ENCODE measurements at places on chromosomes 6 and 20.

- DNase-seq, result no peak
Measured at GRCh38 chr6:46407246-46407645, 84.0 kb downstream of the RCAN2 start.

DNA sequence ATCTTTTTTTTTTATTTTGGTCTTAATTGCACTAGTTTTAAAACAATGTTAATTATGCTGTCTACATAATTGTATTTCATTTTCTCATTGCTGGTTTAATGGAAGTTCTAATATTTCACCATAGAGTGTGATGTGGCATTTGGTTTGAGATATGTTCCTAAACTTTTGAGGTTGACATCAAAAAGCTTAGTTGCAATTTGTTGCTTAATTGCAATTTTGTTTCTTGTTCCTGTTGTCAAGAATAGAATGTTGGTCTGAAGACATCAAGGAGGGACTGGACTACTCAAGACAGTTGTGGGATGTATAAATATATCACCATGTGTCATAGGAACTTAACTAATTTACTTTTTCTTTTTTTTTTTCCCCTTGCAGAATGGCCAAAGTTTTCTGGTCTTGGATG lies 12.5 kb downstream of the HSF2 start:
- DNase-seq, result no peak

DNA sequence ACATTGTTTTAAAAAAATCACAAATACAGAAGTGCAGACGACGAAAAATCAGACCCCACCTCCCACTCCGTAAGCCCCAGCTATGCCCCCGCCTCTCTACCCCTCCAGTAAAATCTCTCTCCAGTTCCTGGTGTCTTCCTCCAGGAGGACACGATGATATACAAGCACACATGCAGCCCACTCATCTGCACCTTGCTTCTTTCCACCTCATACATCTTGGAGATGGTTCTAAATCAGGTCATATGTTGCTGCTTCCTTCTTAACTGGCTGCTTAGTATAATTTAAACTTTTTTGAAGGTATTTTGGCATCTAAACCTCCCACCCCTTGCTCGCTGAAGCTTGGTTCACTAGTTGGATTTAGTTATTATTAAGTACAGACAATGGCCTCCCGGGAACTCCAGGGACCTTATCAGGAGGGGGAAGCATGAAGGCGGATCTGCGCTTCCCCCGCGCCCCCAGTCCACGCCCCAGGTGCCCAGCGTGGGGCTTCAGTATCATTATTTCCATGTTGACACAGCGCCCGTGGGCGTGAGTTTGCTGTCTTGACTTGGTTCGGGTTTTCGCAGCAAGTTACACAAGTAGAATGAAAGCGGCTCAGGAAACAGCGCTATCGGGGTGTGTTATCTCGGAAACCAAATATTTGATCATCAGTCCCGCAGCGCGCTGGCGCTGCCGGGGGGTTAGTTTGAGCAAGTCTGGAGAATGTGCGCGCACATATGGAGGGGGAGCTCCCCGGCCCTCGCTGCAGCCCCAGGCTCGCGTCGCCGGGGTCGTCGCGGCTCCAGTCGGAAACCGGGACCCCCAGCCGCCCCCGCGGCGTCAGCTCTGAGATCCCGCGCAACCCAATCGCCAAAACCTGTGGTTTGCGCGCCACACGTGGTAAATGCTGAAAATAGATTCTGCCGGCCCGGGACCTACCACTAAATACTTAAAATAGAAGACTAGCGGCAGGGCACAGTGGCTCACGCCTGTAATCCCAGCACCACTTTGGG lies 2.3 kb downstream of the BMP7 start:
- DNase-seq, result no peak

DNA sequence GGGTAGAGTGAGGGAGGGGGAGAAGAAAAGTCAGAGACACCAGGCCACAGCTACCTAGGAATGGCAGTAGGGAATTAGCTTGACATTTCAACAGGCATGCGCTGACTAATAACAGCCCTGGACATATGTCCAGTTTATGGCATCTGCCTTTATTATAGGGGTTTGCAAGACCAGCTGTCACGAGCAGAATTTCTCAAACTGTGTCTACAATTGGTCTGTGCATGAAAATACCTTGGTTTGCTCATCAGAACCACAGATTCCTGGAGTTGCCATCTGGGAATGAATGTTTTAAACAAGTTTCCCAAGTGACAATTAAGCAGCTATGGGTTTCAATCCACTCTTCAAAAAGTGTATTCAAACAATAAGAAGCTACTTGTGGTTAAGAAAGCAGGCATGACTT lies 110.3 kb upstream of the ENPP5 start:
- DNase-seq, result no peak

GRCh38 chr6:112349636-112349934 lies 2.5 kb downstream of the RFPL4B start:
- no peak for DNase-seq

DNA sequence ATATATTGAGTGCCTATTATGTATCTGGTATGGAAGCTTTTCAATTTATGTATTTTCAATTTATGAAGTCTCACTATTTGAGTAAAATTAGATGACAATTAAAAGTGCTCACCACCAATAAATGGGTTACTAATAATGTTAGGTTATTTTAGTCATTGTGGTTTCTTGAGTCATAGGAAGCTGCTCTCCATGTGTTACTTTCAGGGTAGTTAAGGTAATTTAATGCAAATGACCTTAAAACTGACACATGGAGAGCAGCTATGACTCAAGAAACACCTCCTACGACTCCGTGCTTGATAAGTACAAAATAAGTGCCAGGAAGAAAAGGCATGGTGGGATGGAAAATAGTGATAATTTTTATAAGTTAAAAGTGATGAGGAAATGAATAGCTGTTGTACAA lies 16.5 kb upstream of the TINAG start:
- peak; percentile 68 for DNase-seq

- peak; percentile 94 for DNase-seq
Measured at GRCh38 chr20:1567392-1568162, 10.1 kb upstream of the SIRPD start.

- peak; percentile 10 for DNase-seq
Measured at GRCh38 chr20:13821876-13822275, 37.0 kb downstream of the NDUFAF5 start.

DNA sequence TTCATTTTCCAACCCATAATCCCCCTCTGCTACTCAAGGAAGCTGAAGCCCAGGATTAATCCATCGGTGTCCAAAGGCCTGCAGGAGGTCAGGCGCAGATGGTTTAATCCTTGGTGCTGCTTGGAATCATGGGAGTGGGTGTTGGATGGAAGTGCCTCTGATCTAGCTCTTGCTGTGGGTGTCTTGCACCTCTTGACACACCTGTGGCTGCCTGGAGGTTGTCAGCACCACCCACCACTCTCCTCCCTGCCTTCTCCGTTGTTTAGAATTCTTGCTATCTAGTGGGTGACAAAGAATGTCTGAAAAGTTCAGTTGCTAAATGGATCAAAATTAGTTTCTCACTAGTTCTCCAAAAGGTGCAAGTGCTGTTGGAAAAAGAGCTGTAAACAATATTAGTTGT lies 1074.4 kb upstream of the FLRT3 start:
- DNase-seq, result no peak

DNA sequence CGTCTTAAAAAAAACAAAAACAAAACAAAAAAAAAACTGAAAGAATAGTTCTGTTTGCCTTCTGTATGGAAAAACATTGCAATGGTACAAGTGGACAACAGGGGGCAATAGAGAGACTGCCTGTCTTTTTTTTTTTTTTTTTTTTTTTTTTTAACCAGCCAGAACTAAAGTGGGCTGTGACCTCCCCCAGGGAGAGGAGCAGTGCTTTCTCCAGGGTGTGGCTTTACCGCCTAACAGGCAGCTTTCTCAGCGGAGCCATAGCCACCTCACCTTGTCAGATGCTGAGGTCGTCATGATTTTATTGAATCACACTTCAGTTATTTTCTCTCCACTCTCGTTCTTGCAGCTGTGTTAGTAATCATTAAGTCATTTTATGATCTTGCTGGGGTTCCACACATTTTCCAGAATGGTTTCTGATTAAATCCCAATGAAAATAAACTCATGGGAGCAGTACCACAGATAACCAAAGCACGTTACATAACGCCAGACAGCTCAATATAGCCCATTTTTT lies 78.4 kb downstream of the GMPR start:
- peak; percentile 77 for DNase-seq

DNA sequence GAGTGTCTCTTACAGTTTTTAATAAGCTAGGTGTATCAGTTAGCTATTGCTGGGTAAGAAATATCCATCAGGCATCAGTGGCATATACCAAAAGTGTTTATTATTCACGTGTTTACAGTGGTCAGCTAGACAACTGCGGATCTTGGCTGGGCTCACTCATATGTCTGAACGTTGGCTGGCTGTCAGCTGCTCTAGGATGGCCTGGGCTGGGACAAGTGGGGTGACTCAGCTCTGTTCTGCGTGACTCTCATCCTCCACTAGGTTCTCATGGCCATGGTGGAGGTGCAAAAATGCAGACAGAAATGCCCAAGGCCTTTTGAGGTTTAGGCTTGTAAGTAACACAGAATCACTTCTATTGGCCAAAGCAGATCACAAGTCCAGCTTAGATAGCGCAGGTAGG lies 22.0 kb downstream of the ZNF341 start:
- peak; percentile 76 for DNase-seq

- no peak for DNase-seq
Measured at GRCh38 chr6:146861029-146861563, 262.3 kb downstream of the ADGB start.

Measured in EL (cell line).